ENCODE measurements at places on chromosomes 6 and 20.

GRCh38 chr6:168618546-168619315 is 177.7 kb downstream of the SMOC2 start:
- DNase-seq, result no peak

GRCh38 chr6:26500102-26500501 is at the start of gene BTN1A1:
TSS of gene BTN1A1 (plus strand) at chr6:26500303. CDS start at chr6:26501287, 984 bp downstream.
- no peak for DNase-seq

- DNase-seq, result no peak
Measured at GRCh38 chr6:32050562-32050961, 12.3 kb downstream of the CYP21A2 start.

GRCh38 chr20:41222703-41223102 is 85.4 kb downstream of the PLCG1 start:
- DNase-seq, result no peak

- DNase-seq, result no peak
Measured at GRCh38 chr6:47096211-47096895, 54.2 kb upstream of the ADGRF1 start.

DNA sequence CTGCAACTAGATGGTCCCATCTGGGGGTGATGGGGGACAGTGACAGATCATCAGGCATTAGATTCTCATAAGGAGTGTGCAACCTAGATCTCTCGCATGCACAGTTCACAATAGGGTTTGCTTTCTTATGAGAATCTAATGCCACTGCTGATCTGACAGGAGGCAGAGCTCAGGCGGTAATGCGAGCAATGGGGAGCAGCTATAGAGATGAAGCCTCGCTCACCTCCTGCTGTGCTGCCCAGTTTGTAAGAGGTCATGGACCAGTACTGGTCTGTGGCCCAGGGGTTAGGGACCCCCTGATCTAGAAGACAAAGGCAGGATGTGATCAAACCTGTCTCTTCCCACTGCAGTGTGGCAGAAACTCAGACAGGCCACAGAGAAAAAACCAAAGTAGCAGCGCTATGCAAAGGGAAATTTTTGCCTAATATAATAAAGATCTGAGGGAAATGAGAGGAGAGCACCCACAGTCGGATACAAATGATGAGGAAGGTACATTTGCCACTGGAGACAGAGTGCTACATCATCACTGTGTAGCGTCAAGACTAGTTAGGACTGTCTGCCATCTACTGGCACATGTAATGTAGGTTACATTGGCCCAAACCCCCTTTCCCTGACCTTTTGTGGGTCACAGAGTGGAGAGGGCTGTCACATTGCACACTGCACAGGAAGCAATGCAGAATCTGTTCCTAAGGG is 4.1 kb upstream of the LY86 start:
- DNase-seq, result no peak

GRCh38 chr6:49743429-49743828 is 759 bp downstream of the CRISP3 start:
- DNase-seq, result no peak

All from stimulated activated CD4-positive, alpha-beta T cell treated with anti-CD3 and anti-CD28 coated beads, TNF-alpha, amount 100 ng/mL, for 4 hours (primary cell).